ENCODE measurements at places on chromosomes 12 and 14. TPM values are rescaled to one million over a fixed set of nuclear protein-coding genes. Genes with fewer than 3 reads are reported as not detected.
A peak's percentile ranks its signal among the peaks of the same experiment; 100 is the strongest.

- no peak overlapping the region for H3K27ac ChIP-seq
- H3K4me3 ChIP-seq = no peak overlapping the region
- no peaks in the 10 kb centered on the region for H3K36me3 ChIP-seq
- H3K27me3 ChIP-seq = no peaks in the 10 kb centered on the region
- DNase-seq = no peak
- H3K4me1 ChIP-seq = no peaks in the 10 kb centered on the region
Measured at GRCh38 chr14:55502746-55503284, 62.4 kb upstream of the TBPL2 start.

DNA sequence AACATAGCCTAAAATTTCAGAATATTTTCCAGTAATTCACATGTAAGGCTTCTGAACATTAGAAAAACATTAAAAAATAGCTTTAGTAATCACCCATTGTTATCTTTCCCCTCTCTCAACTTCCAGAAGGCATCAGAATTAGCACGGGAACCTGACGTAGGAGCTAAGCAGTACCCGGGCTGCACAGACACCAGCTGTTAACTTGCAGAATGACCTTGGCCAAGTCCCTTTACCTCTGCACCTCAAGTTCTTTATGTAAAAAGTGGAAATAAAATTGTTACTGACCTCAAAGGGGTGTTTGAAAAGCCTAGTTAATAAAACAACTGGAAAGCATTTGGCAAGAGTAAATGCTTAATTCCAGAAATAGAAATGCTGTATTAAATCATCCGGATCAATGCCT lies 7.2 kb downstream of the TPH2 start:
- peaks cover 5% of the 10 kb centered on the region for H3K27me3 ChIP-seq
- no peak overlapping the region for H3K27ac ChIP-seq
- H3K4me1 ChIP-seq = no peaks in the 10 kb centered on the region
- no peak overlapping the region for H3K4me3 ChIP-seq
- no peak for DNase-seq
- no peaks in the 10 kb centered on the region for H3K36me3 ChIP-seq

The APOF gene
- total RNA-seq = not detected

The CNTN1 gene
- 12.3 TPM for total RNA-seq

DNA sequence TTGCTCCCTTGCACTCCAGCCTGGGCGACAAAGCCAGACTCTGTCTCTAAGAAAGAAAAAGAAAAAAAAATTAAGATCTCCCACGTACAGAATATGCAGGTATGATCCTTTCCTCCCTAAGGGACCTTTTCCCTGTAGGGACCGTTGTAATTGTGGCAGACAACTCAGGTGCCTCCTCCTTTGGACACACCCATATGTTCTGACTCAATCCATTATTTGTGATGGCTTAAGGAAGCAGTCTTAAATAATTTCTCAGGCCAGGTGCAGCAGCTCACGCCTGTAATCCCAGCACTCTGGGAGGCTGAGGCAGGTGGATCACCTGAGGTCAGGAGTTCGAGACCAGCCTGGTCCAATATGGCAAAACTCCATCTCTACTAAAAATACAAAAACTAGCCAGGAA lies 53.1 kb downstream of the TMCC3 start:
- H3K27ac ChIP-seq = no peak overlapping the region
- no peak for DNase-seq
- no peak overlapping the region for H3K4me3 ChIP-seq
- no peaks in the 10 kb centered on the region for H3K4me1 ChIP-seq

DNA sequence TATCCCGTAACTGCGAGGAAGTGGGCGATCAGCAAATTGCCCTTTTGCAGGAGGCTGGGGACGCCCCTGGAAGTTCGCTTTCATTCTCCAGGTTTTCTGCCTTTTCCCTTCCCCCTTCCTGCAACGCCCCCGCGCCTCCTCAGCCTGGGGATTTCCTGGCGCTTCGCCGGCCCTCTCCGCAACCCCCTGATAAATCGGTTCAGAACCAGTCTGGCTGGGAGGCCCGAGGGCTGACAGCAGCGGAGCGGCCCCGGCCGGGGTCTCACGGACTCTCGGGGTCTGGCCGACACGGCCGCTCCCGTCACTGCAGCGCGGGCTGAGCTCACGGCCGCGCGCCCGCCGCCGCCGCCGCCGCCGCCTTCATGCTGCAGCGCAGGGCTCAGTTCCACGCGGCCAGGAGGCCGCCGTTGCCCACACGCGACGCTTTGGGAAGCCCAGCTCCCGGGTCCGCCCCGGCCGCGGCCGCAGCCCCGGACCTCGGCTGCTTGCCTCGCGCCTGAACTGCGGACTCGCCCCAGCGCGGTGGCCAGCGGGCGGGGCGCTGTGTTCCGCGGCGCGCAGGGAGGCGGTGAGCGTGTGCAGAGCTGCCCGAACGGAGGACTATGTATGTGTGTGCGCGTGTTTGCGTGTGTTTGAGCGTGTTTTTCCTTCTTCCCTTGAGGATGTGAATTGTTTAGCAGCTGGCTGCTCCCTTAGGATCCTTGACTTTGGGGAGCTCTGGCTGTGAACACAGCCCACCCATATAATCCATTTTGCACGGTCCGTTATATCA lies at the start of gene LRFN5:
TSS of gene LRFN5 (plus strand) at position 345 of the 772 bp plus-strand sequence.
- H3K4me1 ChIP-seq = peaks cover 18% of the 10 kb centered on the region
- H3K27me3 ChIP-seq = peaks cover 72% of the 10 kb centered on the region
- H3K4me3 ChIP-seq = peak within 1 kb of the TSS; percentile 55
- no peaks in the 10 kb centered on the region for H3K36me3 ChIP-seq

The SRGAP1 gene
- total RNA-seq = 6.7 TPM

- peaks cover 29% of the 10 kb centered on the region for H3K36me3 ChIP-seq
- H3K4me1 ChIP-seq = peaks cover 18% of the 10 kb centered on the region
- DNase-seq = no peak
- H3K4me3 ChIP-seq = no peak overlapping the region
- H3K27ac ChIP-seq = no peak overlapping the region
Measured at GRCh38 chr12:67659292-67659691, 10.7 kb downstream of the DYRK2 start.

The GNB3 gene
- 1.0 TPM for total RNA-seq

GRCh38 chr14:57031474-57031873 lies 221.2 kb upstream of the OTX2 start:
- H3K4me1 ChIP-seq = no peaks in the 10 kb centered on the region
- no peak overlapping the region for H3K4me3 ChIP-seq
- no peak overlapping the region for H3K27ac ChIP-seq
- no peaks in the 10 kb centered on the region for H3K27me3 ChIP-seq
